ENCODE measurements at places on chromosomes 11 and 22.

GRCh38 chr11:113553235-113553634 lies 78.0 kb upstream of the DRD2 start:
- DNase-seq = peak; percentile 32

- no peak for DNase-seq
Observed at GRCh38 chr11:64415286-64415685, 56.3 kb downstream of the RPS6KA4 start.

- DNase-seq = no peak
Observed at GRCh38 chr11:1836011-1836945, 1.5 kb downstream of the SYT8 start.

- peak; percentile 81 for DNase-seq
Observed at GRCh38 chr22:27801616-27802345, at the start of gene MN1. TSS of gene MN1 (minus strand) at chr22:27801756. CDS start at chr22:27800543, 1,213 bp downstream.

Data from 8988T (cell line).